Urothelium cell line (cell line): ENCODE measurements at places on chromosomes 3 and 15.

GRCh38 chr3:194617827-194618226, 15.4 kb downstream of the TMEM44 start:
- no peak for DNase-seq

- DNase-seq, result no peak
Measured at GRCh38 chr15:67907184-67907723, 67.4 kb upstream of the RNU6-1 start.

DNA sequence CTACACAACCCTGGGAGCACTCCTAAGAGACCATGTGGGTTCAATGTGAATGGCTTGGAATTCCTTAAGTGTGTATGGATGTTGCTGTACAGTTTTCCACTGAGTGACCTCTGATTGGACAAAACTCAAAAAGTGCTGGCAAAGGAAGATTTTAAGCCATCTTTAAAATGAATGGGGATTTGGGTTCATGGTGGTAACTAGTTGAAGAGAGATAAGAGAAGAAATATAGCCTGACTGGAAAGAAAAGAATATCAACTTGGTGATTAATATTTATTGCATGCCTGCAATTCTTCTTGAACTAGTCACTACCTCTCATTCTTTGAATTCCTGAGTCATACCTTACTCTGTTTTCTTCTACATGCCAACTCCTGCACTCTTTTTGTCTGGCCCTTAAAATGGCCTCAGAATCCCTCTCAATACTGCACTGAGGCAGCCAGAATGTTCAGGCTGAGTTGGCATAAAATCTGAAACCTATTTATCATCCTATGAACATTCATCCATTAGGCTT, 124.7 kb downstream of the RPL22L1 start:
- DNase-seq, result peak; percentile 49

DNA sequence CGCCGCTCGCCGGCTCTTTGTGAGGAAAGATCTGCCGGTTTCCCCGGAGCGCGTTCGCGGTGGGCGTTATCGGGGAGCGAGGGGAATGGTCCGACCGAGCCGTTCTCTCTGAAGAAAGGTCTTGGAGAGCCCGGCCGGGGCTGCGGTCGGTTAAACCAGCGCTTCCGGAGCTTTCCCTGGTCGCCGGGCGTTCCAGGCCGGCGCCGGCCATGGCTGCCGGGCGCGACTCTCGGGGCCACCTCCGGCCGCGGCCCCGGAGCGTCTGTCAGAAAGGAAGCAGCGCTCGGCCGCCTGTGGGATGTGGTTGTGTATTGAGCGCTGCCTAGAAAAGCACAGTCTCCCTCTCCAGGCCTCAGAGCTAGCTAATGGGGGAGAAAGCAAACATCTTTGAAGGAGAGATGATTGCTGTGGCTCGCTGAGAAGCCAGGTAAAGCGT, 731 bp downstream of the FYTTD1 start:
- peak; percentile 64 for DNase-seq

DNA sequence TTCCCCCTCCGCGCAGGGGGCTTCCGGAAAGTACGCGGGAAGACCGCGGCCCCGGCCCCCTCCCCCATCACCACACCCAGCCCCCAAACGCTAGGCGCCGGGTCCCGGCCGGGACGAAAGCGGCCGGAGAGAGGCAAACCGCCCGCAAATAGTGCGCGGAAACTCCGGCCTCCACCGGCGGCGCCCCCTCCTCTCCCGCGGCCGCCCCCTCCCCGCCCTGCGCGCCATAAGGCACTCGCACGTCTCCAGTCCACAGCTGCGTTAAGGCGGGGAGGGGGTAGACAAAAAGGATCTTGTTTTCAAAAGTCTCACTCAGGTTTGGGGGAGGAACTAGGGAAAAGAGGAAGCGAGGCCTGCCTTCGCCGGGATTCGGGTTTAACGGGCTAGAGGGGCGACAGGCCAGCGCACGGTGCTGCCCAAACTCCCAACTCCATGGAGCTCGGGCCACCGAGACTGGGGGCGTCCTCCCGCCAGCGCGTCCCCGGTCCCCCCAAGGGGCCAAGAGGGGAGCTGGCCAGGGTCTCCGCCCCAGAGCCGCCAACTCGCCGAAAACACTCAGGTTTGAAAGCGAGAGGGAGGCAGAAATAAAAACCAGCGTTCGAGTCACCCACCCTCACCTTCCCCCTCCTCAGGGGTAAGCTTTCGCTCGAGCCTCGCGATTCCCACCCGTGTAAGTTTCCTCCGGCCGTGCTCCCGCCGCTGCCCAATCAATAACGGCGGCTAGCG, 1.8 kb downstream of the ANP32A start:
- DNase-seq, result peak; percentile 53

DNA sequence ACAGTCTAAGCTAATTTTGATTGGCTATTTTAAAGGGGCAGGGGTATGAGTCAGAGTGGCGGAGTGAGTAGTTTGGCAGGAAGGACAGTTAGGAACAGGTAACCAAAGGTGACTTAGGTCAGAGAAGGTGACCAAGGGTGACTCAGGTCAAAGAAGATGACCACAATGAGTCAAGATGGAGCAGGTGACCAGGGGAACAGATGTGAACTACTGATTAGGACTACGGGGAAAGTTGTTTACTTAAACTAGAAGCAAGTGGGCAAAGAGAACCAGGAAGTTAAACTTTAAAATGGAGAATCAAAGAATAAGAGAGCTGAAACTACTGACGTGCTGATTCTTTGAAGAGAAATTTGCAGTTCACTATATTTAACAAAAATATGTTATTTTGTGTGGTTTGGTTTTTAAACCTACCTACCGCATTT, 14.1 kb upstream of the CA12 start:
- no peak for DNase-seq

GRCh38 chr3:151218136-151218535, 15.1 kb upstream of the GPR171 start:
- no peak for DNase-seq

- no peak for DNase-seq
Measured at GRCh38 chr3:40369716-40370115, 17.3 kb upstream of the ENTPD3 start.

DNA sequence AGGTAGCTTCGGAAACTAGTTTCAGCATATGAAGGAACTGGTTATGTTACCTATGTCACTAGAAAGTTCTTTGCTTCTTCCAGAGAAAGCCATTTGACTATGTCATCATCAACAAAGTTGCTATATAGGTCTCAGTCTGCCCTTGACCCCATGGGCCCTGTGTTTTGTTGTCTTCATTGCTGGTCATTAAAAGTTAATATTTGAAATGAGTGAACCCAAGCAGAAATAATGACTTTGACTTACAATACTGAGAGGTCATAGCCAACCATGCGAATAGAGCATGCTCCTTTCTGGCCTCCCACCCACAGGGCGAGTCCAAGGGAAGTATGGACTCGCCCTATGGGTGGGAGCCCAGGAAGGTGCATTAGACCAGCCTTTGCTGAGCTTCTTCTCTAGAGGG, 40.9 kb downstream of the APH1B start:
- DNase-seq, result no peak

- no peak for DNase-seq
Measured at GRCh38 chr3:137807998-137808397, 43.9 kb downstream of the SOX14 start.

GRCh38 chr3:138578141-138578540, 15.9 kb downstream of the CEP70 start:
- DNase-seq, result no peak

- DNase-seq, result peak; percentile 31
Measured at GRCh38 chr3:60013241-60013640, 963.4 kb upstream of the CFAP20DC start.

- DNase-seq, result peak; percentile 25
Measured at GRCh38 chr15:41284427-41285177, 47.8 kb downstream of the OIP5 start.

GRCh38 chr3:32757618-32758374, 60.0 kb upstream of the TRIM71 start:
- no peak for DNase-seq

GRCh38 chr3:66376568-66376967, 124.3 kb downstream of the LRIG1 start:
- DNase-seq, result peak; percentile 57

- DNase-seq, result peak; percentile 46
Measured at GRCh38 chr15:59298225-59298853, 74.3 kb downstream of the MYO1E start.

DNA sequence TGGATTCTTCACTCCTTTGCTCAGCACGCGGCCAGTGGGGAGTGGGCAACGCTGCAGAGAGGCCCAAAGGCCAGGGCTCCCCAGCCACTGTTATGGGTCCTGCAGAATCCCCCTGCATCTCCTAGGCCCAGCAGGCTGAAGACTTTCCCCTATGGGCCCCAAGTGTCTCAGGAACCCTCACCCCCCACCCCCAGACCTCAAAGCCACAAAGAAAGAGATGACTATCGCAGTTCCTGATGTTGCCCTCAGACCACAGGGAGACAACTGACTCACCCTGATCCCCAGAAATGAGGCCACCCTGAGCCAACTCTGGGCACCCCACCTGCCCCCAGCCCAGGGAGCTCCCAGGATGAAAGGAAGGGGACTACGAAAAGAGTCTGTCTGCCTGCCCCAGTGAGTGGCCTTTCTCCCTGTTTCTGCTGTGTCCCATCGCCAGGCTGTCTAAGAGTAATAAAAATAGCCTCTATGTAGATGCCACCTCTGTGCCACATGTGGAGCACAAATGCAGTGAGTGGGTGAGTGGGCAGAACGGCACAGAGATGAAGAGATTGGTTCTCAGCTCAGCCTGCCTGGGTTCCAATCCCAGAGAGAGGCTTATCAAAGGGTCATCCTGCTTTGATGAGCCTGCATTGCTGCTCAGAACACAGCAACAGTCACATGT, 283.0 kb downstream of the UACA start:
- DNase-seq, result no peak

- DNase-seq, result no peak
Measured at GRCh38 chr15:80736560-80736959, 41.5 kb downstream of the ABHD17C start.

GRCh38 chr3:24838533-24838932, 343.9 kb upstream of the THRB start:
- no peak for DNase-seq

GRCh38 chr3:46470831-46471230, 6.1 kb upstream of the LTF start:
- DNase-seq, result no peak

GRCh38 chr15:31511707-31512310, 185.2 kb downstream of the KLF13 start:
- no peak for DNase-seq

GRCh38 chr15:88909956-88910831, 3.0 kb downstream of the MFGE8 start:
- no peak for DNase-seq

- peak; percentile 51 for DNase-seq
Measured at GRCh38 chr3:52385157-52385556, 59.7 kb downstream of the SEMA3G start.

- DNase-seq, result no peak
Measured at GRCh38 chr3:16515885-16516420, 2.5 kb upstream of the RFTN1 start.

GRCh38 chr3:66620296-66620695, 119.5 kb upstream of the LRIG1 start:
- DNase-seq, result no peak

DNA sequence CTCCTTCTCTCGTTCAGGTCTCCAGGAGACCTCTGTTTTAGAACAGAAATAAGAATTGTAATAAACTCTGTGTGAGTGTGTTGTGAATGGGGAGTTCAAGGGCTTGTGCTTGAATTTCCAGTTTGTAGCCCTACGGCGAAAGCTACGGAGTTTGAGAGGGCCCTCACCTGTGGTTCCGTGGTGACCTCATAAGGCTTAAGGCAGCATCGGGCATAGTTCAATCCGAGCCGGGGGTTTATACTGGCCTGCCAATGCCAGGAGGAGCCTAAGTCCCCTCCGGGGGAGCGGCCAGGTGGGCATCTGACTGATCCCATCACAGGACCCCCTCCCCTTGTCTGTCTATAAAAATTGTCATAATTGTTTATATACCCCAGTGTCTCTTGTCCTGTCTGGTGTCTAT, 43.7 kb downstream of the ZBTB11 start:
- DNase-seq, result no peak

DNA sequence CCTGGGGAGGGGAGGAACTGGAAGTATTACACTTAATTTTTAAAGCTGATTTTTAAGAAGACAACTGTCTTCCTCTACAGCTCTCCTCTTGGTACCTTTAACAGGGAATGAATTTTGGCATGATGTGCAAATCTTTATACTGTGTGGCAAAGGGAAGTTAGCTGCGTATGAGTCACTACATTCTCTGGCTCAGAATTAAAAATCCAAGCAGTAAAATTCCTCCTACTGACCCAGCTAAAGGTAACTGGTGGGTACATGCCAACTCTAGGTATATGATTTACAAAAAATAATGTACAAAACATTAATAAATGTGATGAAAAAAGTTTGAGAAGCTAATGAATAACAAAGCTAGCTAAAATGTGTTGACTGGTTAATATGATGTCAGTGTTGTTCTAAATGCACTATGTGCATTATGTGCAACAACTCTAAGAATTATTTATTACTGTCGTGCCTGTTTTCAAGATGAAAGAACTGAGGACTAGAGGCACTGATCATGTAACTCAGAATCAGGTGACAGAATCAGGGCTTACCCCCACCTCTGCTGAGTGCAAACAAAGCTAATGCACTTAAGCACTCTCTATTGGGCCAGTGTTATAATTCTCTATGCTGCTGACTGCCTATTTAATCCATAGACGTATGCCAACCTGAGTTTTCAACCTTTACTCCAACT, 194.7 kb upstream of the CADPS start:
- peak; percentile 27 for DNase-seq

DNA sequence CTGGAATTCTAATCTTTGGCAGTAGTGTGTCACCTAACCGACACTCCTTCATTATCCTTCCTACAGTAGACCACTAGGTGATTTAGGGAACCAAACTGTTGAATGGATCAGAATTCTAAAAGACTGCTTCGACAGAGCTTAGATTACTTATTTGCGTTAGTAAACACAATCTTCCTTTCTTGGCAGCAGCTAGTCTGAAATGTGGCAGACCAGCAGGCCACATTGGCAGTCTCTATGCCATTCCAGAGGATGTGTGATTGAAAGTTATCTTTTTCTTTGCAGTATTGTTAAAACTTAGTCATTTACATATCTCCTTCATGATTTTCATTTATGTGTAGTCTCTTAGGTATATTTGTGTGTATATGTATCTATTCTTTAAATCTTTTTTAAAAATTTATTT, 23.6 kb downstream of the MBNL1 start:
- DNase-seq, result no peak

DNA sequence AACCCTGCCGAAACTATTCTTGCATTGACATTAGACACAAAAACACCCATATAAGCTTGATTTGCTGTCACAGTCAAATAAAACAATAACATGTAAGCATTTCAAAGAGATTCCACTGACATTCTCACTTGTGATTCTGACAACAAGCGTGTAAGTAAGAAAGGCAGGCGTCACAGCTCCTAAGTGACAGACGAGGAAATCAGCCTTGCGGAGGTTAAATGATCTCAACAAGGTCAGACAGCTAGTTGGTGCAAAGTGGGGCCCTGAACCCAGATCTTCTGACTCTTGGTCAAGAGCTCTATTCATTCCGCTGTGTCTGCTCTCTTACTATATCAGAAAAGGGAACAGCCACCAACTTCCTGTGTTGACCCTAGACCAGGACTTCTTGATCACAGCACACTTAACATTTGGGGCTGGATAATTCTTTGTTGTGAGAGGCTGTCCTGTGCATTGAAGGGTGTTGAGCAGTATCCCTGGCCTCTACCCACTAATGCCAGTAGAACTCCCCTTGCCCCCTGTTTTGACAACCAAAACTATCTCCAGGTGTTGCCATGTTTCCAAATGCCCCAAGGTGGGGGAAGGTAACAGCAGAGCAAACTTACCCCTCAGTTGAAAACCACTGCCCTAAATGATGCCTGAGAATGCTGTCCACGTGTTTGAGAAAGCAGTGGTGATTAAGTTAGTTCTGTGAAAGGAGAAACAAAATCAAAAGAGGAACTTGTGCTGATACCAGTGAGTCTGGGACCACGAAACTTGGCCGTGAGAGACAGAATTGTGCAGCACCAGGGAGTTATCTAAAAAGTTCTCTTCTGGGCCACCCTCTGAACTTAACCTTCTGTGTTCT, 86.1 kb downstream of the LIPC start:
- DNase-seq, result no peak
